ENCODE measurements at places on chromosomes 13 and 19. TPM values are rescaled to one million over a fixed set of nuclear protein-coding genes. Genes with fewer than 3 reads are reported as not detected.
A peak's percentile ranks its signal among the peaks of the same experiment; 100 is the strongest.

The FGF9 gene
- 2.5 TPM for total RNA-seq

- no peak overlapping the region for H3K4me3 ChIP-seq
- H3K27me3 ChIP-seq: peaks cover 19% of the 10 kb centered on the region
- H3K36me3 ChIP-seq: no peaks in the 10 kb centered on the region
- DNase-seq: no peak
Observed at GRCh38 chr13:33108620-33109019, 92.4 kb downstream of the KL start.

The LYPD5 gene
- not detected for total RNA-seq

GRCh38 chr13:29799041-29799440 lies 51.4 kb downstream of the UBL3 start:
- H3K4me3 ChIP-seq: no peak overlapping the region
- no peaks in the 10 kb centered on the region for H3K27me3 ChIP-seq
- DNase-seq: no peak
- H3K4me1 ChIP-seq: peaks cover 4% of the 10 kb centered on the region
- no peak overlapping the region for H3K27ac ChIP-seq

GRCh38 chr19:4391306-4391693 lies 9.0 kb downstream of the SH3GL1 start:
- no peak overlapping the region for H3K4me3 ChIP-seq
- H3K4me1 ChIP-seq: peaks cover 6% of the 10 kb centered on the region
- H3K27me3 ChIP-seq: no peaks in the 10 kb centered on the region
- H3K36me3 ChIP-seq: peaks cover 41% of the 10 kb centered on the region
- H3K27ac ChIP-seq: no peak overlapping the region

- H3K27ac ChIP-seq: no peak overlapping the region
- H3K36me3 ChIP-seq: peaks cover 80% of the 10 kb centered on the region
- no peaks in the 10 kb centered on the region for H3K27me3 ChIP-seq
- no peak overlapping the region for H3K4me3 ChIP-seq
- no peak for DNase-seq
Observed at GRCh38 chr19:38704488-38705026, 39.7 kb downstream of the CAPN12 start.

The OR4F17 gene
- total RNA-seq: not detected

DNA sequence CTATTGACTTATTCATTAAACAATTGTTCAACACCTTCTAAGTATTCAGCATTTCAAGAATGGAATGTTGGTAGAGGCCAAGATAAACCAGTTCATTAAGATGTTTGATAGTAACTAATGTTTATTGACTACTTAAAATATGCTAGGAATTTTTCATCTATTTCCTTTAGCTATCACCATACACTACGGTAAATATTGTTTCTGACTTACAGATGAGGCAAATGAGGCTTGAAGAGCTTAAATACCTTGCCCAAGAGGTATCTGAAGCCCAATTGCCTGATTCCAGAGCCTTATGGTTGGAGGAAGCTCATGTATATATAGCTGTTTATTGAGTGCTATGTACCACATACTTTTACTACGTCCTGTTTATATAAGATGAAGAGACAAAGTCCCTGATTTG lies 286.2 kb downstream of the NDFIP2 start:
- H3K4me3 ChIP-seq: no peak overlapping the region
- no peak overlapping the region for H3K27ac ChIP-seq
- H3K4me1 ChIP-seq: no peaks in the 10 kb centered on the region

The RNF17 gene
- not detected for total RNA-seq

- H3K4me3 ChIP-seq: peak overlapping the region; percentile 58
- H3K27ac ChIP-seq: peak overlapping the region; percentile 89
- peaks cover 36% of the 10 kb centered on the region for H3K36me3 ChIP-seq
Observed at GRCh38 chr19:4722671-4723594, 709 bp downstream of the DPP9 start.

The PGLYRP1 gene
- not detected for total RNA-seq

The ZNF534 gene
- 0.44 TPM for total RNA-seq

- H3K27me3 ChIP-seq: no peaks in the 10 kb centered on the region
- H3K4me1 ChIP-seq: peaks cover 24% of the 10 kb centered on the region
- H3K4me3 ChIP-seq: no peak overlapping the region
- H3K27ac ChIP-seq: no peak overlapping the region
Observed at GRCh38 chr13:99310382-99311031, 3.3 kb upstream of the GPR183 start.

DNA sequence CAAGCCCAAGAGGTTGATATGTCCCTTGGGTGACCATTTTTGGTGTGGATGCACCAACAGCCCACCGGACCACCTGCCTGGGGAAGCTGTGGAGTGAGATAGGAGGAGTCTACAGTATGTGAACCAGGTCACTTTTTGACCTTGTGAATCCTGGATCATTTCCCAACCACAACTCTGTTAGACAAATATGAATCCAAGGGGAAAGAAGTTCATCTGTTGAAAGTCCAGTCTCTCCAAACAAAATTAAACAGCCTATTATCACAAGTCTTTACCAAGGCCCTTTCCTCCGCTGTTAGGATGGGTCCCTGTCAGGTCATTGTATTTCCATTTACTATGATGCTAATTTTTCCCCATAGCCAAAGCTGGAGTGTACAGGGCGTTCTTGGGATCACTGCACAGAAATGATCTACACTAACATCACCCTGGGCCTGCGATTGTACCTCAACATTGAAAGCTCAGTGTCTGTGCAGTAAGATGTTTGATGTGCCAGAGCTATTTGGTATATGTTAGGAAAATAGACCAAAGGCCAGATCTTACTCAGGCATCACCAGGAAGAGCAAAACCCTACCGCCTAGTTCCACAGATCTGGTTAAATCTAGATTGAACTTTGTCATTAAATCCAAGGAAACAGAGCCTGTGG lies 117.1 kb downstream of the STARD13 start:
- H3K4me3 ChIP-seq: no peak overlapping the region
- no peaks in the 10 kb centered on the region for H3K4me1 ChIP-seq
- H3K36me3 ChIP-seq: no peaks in the 10 kb centered on the region
- H3K27ac ChIP-seq: no peak overlapping the region
- DNase-seq: no peak
- no peaks in the 10 kb centered on the region for H3K27me3 ChIP-seq

DNA sequence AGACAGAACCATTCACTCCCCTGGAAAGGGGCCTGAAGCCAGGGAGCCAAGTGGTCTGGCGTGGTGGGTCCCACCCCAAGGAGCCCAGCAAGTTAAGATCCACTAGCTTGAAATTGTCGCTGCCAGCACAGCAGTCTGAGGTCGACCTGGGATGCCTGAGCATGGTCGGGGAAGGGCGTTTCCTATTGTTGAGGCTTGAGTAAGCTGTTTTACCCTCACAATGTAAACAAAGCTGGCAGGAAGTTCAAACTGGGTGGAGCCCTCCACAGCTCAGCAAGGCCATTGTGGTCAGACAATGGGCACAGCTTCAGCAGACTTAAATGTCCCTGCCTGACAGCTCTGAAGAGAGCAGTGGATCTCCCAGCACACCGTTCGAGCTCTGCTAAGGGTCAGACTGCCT lies 195.6 kb upstream of the DACH1 start:
- DNase-seq: no peak
- no peaks in the 10 kb centered on the region for H3K36me3 ChIP-seq
- no peaks in the 10 kb centered on the region for H3K4me1 ChIP-seq
- no peak overlapping the region for H3K4me3 ChIP-seq
- no peaks in the 10 kb centered on the region for H3K27me3 ChIP-seq
- H3K27ac ChIP-seq: no peak overlapping the region
